Kidney capillary endothelial cell (primary cell): ENCODE measurements at places on chromosomes 6 and 20.

- DNase-seq: no peak
These were observed 184.4 kb downstream of the HS3ST5 start for GRCh38 chr6:114158411-114158810.

DNA sequence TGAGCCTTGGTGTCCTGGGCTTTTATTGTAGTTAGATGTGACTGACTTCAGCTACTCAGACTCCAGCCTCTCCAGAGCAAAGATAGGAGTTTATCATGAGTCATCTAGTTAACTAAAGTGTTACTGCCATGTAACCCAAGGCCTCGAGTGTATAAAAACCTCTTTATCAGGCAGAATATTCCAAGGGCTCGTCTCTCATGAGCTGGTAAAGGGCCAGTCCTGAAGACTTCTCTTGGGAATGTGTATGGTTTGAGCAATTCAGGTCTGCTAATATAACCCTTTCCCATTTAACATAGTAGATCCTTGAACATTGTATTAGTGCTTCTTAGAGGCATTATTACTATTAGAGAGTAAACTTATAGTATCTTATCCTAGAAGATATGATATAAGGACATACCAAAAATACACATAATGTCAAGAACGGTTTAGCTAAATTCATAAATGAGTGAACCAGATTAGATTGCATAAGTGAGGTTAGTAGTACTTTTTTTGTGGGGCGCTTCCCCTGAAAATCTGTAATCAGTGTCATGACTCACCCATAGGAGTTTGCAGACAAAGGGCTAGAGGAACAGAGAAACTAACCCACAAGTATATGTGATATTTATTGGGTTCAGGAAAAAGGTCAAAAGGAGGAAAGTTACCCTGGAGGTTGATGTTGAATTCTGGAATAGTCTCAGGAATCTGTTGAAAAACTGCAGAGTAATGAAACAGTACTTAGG lies 16.0 kb downstream of the DSE start:
- DNase-seq: no peak

- no peak for DNase-seq
These were observed 8.3 kb upstream of the TNXB start for GRCh38 chr6:32117461-32117860.

DNA sequence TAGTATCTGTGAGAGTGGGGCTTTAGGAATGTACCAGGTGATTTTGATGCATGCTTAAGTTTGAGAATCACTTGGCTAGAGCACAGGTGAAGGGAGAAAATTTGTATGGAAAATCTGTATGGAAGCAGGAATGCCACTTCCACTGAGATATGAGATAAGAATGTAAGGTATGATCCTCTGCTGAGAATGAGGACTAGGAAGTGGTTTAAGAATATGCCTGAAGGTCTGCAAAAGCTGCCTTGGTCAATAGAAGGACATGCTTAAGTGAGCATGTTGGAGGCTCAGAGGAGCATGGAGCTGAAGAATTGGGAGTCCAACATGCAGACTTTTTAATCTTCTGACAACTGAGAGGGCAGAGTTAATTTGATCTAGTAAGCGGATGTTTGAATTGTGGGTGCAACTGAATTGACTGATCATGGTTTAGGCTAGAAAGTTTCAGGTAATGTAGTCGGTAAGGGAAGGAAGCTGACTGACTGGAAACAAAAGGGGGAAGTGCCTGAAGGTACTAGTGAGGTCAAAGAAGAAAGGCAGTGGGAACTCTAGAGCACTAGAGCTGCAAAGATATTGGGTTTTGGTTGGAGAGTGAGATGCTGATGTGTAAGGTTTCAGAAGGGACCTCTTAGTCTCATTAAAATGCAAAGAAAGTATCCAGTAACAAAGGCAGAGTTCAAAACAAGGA lies 28.6 kb upstream of the NOTCH4 start:
- no peak for DNase-seq

DNA sequence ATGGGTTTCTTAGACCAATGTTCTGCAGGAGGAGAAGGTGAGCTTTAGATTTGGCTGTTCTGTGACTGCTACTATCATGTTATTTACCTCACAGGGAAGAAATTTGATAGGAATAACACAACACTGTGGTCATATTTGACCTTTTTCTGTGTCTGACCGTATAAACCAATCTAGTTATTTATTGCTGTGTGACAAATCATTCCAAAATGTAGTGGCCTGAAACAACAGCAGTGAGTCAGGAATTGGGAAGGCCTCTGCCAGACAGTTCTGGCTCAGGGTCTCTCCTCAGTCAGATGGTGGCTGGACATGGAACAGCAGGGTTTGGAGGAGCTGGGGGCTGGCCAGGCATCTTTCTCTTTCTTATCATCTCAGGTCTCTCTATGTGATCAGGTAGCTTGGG lies 33.0 kb downstream of the RIPOR2 start:
- peak; percentile 16 for DNase-seq

DNA sequence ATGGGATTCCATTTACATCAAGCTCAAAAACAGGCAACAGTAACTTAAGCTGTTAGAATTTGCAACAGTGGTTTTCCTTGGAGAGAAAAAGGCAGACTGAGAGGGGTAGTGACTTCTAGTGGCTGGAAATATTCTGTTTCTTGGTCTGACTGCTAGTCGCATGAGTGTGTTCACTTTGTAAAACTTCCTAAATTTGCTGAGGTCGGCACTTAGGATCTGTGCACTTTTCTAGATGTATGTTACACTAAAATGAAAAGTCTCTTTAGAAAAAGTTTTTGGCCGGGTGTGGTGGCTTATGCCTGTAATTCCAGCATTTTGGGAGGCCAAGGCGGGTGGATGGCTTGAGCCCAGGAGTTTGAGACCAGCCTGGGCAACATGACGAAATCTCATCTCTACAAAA lies 18.7 kb downstream of the OVOL2 start:
- no peak for DNase-seq

- no peak for DNase-seq
These were observed 2.6 kb downstream of the SPACA1 start for GRCh38 chr6:88050140-88050818.

DNA sequence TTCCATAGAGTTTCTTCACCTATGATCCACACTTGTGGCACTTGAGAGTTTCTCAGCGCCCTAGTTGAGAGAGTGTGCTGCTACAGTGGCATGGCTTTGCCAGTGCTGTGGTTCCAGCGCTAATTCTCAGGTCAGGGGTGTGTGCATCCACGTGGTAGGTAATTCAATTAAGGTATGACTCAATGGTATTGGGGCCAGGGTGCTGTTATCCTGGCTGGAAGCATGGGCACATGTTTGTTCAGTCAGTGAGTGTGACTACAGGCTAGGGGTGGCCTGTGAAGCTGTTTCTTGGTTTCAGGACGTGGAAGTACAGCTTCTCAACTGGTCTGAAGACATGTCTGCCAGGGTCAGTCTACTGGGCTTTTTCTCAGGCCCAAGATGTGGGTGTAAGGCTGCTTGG lies 3.0 kb upstream of the SEMG2 start:
- no peak for DNase-seq

- DNase-seq: no peak
These were observed 3.6 kb downstream of the MAP3K7 start for GRCh38 chr6:90583179-90583835.
